ENCODE measurements at places on chromosomes 6 and 20.

DNA sequence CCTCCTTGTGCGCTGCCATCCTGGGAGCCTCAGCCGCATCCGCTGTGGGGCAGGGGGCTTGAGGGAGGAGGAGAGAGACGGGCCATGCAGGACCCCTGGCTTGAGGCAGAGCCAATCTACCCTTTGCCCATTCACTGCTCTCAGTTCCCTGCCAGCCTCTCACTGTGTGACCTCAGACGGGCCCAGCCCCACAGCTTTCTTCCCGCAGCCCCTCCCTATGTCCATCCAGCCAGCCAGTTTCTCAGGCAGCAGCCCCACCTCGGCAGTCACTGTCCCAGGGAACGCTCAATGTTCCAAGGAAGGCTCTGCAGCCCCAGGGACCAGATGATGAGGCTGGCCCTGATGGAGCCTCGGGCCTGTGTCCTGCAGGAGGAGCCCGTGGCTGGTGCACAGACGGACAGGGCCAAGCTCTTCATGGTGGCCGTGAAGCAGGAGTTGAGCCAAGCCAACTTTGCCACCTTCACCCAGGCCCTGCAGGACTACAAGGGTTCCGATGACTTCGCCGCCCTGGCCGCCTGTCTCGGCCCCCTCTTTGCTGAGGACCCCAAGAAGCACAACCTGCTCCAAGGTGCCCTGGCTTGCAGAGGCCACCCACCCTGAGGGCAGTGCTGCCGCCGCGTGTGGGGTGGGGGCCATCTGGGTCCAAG is 3.9 kb upstream of the TNFRSF6B start:
- no peak for DNase-seq

GRCh38 chr6:3631877-3632276 is 119.6 kb downstream of the PXDC1 start:
- DNase-seq = no peak

DNA sequence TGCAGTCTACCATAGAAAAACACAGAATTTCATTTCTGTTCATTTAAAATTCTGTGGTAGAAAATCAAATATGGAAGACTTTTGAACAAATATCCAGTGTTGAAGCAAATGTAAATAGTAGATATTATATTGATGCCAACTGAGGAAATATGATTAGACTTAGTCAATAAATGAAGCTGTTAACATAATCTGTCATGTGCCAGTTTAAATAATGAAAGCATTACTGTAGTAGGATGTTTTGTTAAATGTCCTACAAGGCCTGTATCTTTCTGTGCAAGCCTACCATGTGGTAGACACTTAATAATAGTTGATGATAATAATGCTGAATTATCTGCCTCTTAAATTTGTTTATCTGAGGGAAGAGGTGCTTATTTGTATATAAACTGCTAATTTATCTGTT is 55.9 kb downstream of the CBFA2T2 start:
- DNase-seq = no peak

GRCh38 chr6:4351520-4352321 is 216.3 kb upstream of the ECI2 start:
- no peak for DNase-seq

DNA sequence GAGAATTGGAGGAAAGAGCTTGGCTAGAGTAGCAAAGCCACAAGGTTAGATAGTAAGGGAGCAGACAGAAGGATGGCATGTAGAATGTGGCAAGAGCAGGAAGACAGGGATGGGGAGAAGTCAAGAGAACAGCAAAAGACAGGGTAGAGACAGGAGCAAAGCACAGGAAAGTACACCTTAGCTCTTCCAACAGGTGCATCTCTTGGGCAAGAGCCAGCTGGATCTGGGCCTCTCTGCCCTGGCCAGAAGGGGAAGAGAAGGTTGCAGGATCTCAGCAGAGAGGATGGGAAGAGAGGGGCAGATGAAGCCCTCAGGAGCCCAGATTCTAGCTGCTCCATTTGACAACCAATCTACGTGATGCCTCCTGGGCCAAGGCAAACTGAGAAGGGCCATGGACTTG is 16.7 kb downstream of the SCUBE3 start:
- no peak for DNase-seq

- no peak for DNase-seq
Observed at GRCh38 chr6:111812060-111813038, 60.9 kb downstream of the FYN start.

DNA sequence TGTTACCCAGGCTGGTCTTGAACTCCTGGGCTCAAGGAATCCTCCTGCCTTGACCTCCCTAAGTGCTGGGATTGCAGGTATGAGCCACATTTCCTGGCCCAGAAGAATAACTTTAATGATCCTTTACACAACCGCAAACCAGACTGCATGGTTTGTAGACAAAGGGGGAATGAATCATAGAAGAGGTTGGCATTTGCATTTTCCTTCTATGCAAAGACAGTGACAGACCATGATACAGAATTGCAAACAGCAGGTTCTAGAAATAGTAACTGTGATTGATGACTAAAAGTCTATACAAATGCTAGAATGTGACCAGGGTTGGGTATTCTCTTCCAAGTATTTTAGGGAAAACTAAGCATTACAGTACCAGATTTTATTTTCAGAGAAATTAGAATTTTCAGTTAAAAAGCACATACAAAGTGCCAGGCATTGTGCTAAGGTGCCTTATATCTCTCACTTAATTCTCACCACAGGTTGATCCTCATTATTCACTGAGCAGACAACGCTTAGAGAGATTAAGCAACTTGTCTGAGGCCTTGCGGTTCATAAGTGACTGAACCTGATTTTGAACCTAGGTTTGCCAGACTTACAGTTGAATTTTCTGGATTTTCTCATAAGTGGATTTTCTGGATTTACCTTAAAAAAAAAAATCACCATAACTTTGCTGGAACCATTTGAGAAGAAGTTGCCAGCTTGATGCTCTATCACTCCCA is 146.6 kb downstream of the ZFAND3 start:
- DNase-seq = no peak

DNA sequence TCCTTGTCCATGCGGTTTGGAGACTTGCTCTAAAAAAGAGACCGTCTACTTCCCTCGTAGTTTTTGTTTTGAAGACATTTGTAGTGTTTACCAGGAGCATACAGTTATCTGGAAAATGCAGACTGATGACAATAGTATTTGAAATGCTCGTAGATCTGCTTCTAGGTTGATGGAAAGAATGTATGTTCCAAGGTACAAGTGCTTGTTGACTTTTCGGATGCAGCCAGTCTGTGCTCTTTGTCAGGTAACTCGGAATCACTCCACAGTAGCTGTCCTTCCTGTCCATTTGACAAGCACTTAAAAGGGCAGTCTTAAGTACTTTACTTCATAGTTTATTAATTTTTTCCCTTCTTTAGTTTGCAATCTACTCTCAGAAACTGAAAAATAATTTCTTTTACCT is 194.8 kb downstream of the ESR1 start:
- no peak for DNase-seq

DNA sequence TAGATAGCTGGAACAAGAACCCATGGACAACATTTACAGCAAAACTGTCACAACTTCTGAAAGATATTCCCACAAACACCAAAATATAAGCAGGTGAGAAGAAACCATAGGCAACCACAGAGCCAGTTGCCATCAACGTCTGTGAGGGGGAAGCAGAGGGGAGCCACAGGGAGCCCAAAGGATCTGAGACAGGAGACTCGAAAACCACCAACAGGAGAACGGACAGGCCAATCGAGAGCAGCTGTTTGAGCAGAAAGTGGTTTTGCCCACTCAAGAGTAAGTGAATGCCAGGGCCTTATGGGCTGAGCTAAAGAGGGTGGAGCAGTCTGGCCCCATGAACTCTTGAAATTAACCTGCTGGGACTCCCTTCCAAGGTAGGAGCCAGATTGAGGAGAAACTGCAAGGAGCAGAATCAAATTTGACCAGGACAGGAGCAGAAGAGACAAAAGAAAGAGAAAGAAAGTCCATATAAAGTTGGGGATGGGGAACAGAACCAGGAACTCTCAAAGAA is 195.4 kb downstream of the ANKRD60 start:
- DNase-seq = peak; percentile 91

DNA sequence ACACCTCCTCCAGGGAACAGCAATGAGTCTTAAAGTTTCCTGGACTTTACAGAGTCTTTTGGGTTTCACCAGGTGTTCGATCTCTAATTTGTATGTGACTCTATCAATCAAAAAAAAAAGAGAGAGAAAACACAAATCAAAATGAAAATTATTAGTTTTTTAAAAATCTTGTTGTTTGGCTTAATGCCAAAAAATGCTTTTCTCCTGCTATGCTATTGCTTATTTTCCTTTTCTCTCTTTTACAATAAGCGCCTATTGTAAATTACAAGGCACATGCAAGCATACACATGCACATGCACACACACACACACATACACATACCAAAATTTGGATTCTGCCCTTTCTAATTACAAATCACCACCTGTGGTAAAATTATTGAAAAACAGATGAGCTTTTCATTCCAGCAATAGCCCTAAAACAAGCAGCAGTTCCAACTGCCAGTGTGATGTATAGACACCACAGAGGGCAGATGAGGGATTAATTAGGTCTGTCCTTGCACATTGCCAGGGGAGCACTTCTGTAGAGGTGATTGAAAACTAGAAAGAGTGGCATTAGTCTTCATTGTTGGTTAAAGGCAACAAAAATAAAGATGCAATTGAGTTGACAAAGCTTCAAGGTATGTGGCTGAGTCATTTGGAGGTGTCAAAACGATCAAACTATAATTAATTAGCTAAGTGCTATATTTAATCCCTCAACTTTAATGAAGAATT is 631.7 kb downstream of the TFAP2B start:
- no peak for DNase-seq
